Activated T-cell treated with anti-CD3 and anti-CD28 coated beads, Interleukin-2, amount 50 U/mL, for 4 hours (primary cell): ENCODE measurements at places on chromosomes 16 and 17. TPM values are rescaled to one million over a fixed set of nuclear protein-coding genes. Genes with fewer than 3 reads are reported as not detected.

GRCh38 chr16:19203374-19203966 is 35.4 kb downstream of the SYT17 start:
- DNase-seq, result no peak

The USP43 gene
- 0.14 TPM for total RNA-seq

DNA sequence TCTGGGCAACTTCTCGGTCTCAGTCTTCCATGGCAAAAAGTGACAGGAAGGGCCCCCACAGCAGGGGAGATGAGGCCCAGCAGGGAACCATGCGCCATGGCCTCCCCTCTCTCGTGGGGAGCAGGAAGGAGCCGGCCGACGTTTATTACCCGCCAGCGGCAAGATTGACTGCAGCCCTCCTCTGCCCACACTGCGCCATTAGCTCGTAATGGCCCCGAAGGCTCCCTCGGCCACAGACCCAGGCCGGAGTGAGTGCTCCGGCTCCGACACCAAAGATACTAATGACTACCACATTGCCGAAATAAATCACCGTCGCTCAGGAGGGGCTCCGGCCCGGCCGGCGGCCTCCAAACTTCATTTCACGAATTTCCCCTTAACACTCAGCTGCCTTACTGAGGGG is 226.9 kb downstream of the C16orf78 start:
- no peak for DNase-seq

DNA sequence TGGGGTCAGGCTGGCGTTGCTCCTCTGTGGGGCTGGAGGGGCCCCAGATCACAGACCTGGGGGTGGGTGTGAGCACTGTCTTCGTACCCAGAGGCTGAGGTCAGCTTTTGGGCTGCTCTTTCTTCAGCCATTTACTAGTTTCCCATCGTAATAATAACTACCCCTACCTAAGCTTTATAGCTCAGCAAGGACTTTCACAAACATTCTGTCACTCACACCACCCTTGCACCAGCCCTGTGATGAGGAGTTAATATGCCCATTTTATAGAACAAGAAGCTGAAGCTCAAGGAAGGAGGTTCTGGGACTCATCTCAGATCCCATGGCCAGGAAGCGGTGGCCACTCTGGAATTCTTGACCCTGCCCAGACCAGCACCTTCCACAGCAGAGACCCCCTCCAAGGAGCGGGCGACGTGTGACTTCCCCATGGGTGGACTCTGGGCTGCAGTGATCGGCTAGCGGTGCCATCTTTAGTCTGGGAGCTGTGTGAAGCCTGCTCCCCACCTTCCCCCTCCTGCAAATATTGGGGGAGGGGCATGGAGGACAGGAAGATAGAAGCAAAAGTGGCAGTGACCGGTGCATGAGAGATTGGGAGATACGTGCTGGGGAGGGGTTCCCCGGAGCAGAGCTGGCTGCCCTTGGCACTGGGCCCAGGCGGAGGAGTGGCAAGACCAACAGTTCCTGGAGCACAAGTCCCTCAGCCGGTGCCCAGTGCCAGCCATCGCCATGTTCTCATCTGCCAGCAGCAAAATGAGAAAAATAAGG is 81.8 kb upstream of the TOB1 start:
- no peak for DNase-seq

- DNase-seq, result no peak
Observed at GRCh38 chr16:87326151-87326571, 9.0 kb upstream of the C16orf95 start.

DNA sequence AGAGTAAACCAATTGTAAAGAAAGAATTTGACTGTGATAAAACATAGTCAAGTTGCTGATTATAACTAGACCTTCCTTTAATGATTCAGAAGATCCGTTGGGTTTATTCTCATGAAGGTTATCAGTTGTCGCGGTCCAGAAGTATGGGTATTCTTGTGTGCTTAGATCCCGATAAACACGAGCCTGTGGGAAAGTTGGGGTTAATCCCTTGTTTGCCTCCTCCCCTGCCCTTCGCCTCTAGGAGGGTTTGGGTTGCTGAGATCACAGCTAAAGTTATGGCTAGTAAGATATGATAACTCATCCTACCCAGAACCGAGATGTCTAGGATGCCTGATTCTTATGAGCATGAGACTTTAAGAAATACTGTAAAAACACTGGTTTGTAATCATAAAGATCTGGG is 66.8 kb downstream of the GPRC5B start:
- no peak for DNase-seq

The SLC13A2 gene
- not detected for total RNA-seq

GRCh38 chr17:71338396-71338795 is 782.4 kb upstream of the SOX9 start:
- no peak for DNase-seq

The NT5M gene
- 3.2 TPM for total RNA-seq

GRCh38 chr16:678209-678857 is 1.9 kb upstream of the STUB1 start:
- no peak for DNase-seq

DNA sequence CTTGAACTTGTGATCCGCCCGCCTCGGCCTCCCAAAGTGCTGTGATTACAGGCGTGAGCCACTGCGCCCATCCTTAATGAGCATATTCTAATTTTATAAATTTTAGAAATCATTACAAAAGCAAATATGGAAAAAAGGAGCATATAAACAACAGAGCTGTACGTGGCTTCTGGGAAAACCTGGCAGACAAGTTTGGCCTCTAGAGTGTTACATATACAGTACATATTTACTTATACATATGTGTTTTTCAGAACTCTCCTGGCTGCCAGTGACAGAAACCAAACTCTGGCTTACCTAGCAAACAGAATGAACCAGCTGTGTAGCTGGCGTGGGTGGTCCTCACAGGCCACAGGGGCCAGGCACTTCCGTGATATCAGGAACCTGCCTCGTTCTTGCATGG is 10.1 kb downstream of the DRC3 start:
- DNase-seq, result no peak
